Calu3 (cell line): ENCODE measurements at places on chromosomes 4 and X.

DNA sequence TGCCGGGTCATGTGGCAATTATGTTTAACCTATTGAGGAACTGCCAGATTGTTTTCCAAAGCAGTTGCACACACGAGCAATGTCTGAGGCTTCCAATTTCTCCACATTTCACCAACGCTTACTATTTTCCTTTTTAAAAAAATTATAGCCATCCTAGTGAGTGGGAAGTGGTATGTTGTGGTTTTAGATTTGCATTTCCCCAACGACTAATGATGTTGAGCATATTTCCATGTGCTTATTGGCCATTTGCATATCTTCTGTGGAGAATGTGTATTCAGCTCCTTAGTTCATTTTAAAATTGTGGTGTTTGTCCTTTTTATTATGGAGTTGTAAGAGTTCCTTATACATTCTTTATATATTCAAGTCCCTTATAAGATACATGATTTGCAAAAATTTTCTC is 60.2 kb downstream of the MTMR1 start:
- DNase-seq, result no peak

DNA sequence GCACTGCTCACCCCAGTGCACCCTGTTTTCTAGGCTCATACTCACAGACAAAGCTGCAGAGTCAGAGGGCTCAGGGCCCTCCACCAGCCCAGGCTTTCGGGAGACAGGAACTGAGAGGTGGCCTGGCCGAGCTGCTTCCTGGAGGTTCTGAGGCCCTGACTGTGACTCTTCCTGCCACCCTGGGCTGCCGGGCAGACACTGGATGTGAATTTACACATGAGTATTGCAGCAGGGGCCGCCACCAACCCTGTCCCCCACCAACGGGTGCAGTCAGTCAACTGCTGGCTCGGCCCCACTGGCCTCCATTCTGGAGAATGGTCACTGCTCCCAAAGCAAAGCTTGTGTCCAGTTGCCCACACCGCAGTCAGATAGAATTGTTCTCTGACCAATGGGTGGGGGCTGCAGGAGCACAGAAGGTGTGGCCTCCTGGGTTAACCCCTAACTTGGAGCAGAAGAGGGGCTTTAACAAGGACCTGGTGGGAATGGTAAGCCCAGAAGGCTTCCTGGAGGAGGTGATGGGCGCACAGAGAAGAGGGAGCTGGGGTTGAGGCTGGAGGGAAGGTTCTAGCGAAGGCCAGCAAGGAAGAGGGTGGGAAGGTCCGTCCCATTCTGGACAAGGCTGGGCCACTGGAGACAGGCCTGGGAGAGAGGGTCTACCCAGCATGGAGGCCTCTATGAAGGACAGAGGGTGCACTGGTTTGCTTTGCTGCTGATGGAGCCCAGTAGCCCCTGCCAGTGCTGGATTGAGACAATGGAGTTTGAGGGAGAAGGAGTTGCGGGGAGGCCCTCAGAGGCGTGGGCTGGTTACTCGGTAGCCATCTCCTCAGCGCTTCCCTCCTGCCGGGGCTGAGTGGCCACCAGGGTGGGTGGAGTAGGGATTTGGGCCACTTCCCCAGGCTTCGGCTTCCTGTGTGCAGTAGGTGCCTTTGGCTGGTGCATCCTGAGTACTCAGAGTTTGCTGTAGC is 135.3 kb downstream of the CPZ start:
- H3K27ac ChIP-seq, result no peak overlapping the region
- H3K36me3 ChIP-seq, result peaks cover 6% of the 10 kb centered on the region
- DNase-seq, result no peak
- H3K4me3 ChIP-seq, result no peak overlapping the region
- H3K4me1 ChIP-seq, result no peaks in the 10 kb centered on the region
- H3K27me3 ChIP-seq, result peaks cover 39% of the 10 kb centered on the region

- H3K4me1 ChIP-seq, result no peaks in the 10 kb centered on the region
- H3K4me3 ChIP-seq, result no peak overlapping the region
- DNase-seq, result no peak
- H3K27me3 ChIP-seq, result no peaks in the 10 kb centered on the region
Measured at GRCh38 chr4:40144716-40145115, 52.1 kb upstream of the RHOH start.

DNA sequence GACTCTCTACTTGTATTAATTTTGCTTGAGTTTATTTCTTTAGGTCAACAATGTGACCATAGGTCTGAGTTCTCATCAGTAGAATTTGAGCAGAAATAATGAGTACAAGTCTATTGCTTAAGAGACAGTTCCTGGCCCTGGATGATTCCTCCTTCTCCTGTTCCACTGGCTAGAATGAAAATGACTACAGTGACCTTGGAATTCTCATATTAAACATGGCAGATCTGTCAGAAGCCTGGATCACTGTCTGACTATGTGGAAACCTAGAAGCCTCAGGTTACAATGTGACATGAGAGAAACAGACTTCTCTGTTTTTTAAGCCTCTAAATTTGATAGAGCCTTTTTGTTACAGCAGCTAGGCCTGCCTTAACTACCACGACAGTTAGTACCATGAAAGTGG is 82.9 kb upstream of the MED14 start:
- no peak for DNase-seq
- no peaks in the 10 kb centered on the region for H3K36me3 ChIP-seq
- no peaks in the 10 kb centered on the region for H3K4me1 ChIP-seq
- H3K27me3 ChIP-seq, result no peaks in the 10 kb centered on the region
- H3K27ac ChIP-seq, result no peak overlapping the region

- DNase-seq, result peak; percentile 60
- H3K4me3 ChIP-seq, result peak overlapping the region; percentile 81
- peak overlapping the region; percentile 92 for H3K27ac ChIP-seq
- H3K27me3 ChIP-seq, result no peaks in the 10 kb centered on the region
- peaks cover 17% of the 10 kb centered on the region for H3K4me1 ChIP-seq
Measured at GRCh38 chr4:185201977-185202962, 1.5 kb downstream of the CFAP97 start.

DNA sequence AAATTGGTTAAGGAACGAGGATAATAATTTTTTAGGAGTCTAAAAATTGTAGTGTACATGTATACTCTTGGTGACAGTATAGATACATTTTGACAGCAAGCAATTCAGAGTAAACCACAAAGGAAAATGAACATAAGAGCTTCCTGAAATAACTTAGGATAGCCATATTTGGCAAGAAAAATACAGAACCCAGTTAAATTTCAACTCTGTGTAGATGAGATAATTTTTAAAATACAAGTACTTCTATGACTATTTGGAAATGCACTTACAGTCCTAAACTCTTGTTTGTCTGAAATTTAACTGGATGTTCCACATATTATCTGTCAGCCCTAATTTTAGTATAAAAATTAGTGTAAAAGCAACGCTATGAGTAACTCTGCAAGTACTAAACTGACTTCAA is 124.4 kb upstream of the PCDH18 start:
- H3K27me3 ChIP-seq, result no peaks in the 10 kb centered on the region
- no peak overlapping the region for H3K27ac ChIP-seq
- no peak overlapping the region for H3K4me3 ChIP-seq

GRCh38 chr4:165540206-165540830 is 161.5 kb downstream of the CPE start:
- no peaks in the 10 kb centered on the region for H3K36me3 ChIP-seq
- H3K27ac ChIP-seq, result no peak overlapping the region
- no peaks in the 10 kb centered on the region for H3K27me3 ChIP-seq
